ENCODE measurements at places on chromosomes 3 and 15. TPM values are rescaled to one million over a fixed set of nuclear protein-coding genes. Genes with fewer than 3 reads are reported as not detected.

Gene GOLGA6D
- total RNA-seq, result not detected

Gene CYP8B1
- total RNA-seq, result not detected

Gene ZCWPW2
- 0.81 TPM for total RNA-seq

Gene PRRT3
- 3.3 TPM for total RNA-seq

Gene CNTN6
- not detected for total RNA-seq

Gene MESP2
- 1.8 TPM for total RNA-seq

Gene AGBL1
- total RNA-seq, result not detected

Gene CIDEC
- 2.6 TPM for total RNA-seq

Gene TTC21A
- total RNA-seq, result 14.9 TPM

Gene MYZAP
- 3.8 TPM for total RNA-seq

Gene NECTIN3
- 42.2 TPM for total RNA-seq

Gene SLC51B
- not detected for total RNA-seq

Gene AADACL2
- total RNA-seq, result not detected

Gene FYCO1
- 70.4 TPM for total RNA-seq

Gene BTLA
- 0.35 TPM for total RNA-seq

Gene RAB6B
- 4.0 TPM for total RNA-seq

Gene SQOR
- total RNA-seq, result 65.1 TPM

Gene KLHL25
- total RNA-seq, result 18.1 TPM

Gene C3orf85
- not detected for total RNA-seq

Gene NOX5
- 0.54 TPM for total RNA-seq

Gene ESYT3
- total RNA-seq, result 7.1 TPM

Gene FSIP1
- total RNA-seq, result 0.14 TPM

Gene SLC28A2
- total RNA-seq, result not detected

Gene CCDC80
- 90.8 TPM for total RNA-seq

Gene IQCH
- 2.3 TPM for total RNA-seq

Gene CRABP1
- not detected for total RNA-seq

Gene TTC23
- 14.2 TPM for total RNA-seq

Gene IGF1R
- 127 TPM for total RNA-seq

Gene GPR15
- not detected for total RNA-seq

Gene CKMT1B
- total RNA-seq, result not detected

Gene IL1RAP
- 19.8 TPM for total RNA-seq

Gene SLC22A14
- not detected for total RNA-seq

Gene ANKRD63
- total RNA-seq, result not detected

Gene KNG1
- total RNA-seq, result not detected

Gene CLRN1
- not detected for total RNA-seq

Gene FRMD5
- total RNA-seq, result not detected

Gene CHRM5
- not detected for total RNA-seq

Gene FBXL22
- 62.1 TPM for total RNA-seq

Gene COLQ
- total RNA-seq, result 9.3 TPM

Gene GASK1A
- total RNA-seq, result 37.3 TPM

Gene RTP1
- total RNA-seq, result 0.27 TPM

Gene POMGNT2
- total RNA-seq, result 21.7 TPM

Gene KCNH8
- total RNA-seq, result 0.07 TPM

Gene KIF23
- 9.8 TPM for total RNA-seq

Gene EXD1
- not detected for total RNA-seq

Gene CNTN3
- 9.7 TPM for total RNA-seq

Gene ZPLD1
- not detected for total RNA-seq

Gene GCNT3
- total RNA-seq, result not detected

Gene CDHR4
- total RNA-seq, result not detected

Gene STRIT1
- not detected for total RNA-seq

Gene MCTP2
- 15.7 TPM for total RNA-seq

Gene CDCP1
- 3.4 TPM for total RNA-seq

All from thoracic aorta (tissue), 2 donors.